ENCODE measurements at places on chromosomes 16 and 17.
A peak's percentile ranks its signal among the peaks of the same experiment; 100 is the strongest.

DNA sequence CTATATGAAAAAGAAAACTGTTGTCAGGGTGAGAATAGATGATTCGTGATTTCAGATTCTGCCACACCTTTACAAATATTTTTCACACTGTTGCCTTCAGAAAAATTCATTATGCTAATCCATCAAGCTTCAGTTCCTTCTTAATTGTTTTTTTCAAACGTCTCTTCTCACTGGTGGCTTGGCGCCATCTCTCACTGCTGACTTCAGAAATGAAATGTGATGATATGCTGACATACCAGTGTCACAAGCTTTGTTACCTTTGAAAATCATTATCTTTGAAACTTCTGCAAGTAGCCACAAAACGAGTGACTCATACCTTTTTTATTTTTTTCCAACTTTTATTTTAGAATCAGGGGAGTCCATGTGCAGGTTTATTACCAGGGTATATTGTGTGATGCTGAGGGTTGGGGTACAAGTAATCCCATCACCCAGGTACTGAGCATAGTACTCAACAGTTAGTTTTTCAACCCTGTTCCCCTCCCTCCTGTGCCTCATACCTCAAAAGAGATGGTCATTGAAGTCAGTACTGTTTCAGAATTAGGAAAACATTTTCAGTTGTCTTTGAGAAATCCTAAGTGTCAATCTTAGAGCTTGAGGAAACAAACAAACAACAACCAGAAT lies 14.0 kb upstream of the KRT222 start:
- no peak for DNase-seq

GRCh38 chr17:54259476-54259875 lies 436.7 kb downstream of the KIF2B start:
- DNase-seq: no peak

GRCh38 chr17:9251273-9251672 lies 230.0 kb downstream of the NTN1 start:
- no peak for DNase-seq

GRCh38 chr16:65312795-65313194 lies 190.9 kb upstream of the CDH11 start:
- no peak for DNase-seq

DNA sequence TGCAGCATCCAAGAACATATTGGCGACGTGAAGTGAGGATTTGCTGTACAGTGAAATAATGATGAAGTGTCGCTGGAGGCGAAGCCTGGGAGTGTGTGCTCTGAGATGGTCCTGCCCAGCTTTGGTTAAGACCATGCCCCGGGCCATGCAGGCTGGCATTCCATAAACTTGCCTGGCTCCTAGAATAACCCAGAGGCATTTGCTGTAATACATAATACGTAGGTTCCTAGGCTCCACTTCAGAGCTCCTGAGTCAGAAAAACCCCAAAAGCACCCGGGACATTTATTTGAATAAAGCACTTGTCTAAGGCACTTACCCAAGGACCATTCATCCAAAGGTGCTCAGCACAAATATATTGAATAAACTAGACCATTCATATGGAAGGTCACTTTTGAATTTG lies 279.3 kb downstream of the ABCC12 start:
- no peak for DNase-seq

DNA sequence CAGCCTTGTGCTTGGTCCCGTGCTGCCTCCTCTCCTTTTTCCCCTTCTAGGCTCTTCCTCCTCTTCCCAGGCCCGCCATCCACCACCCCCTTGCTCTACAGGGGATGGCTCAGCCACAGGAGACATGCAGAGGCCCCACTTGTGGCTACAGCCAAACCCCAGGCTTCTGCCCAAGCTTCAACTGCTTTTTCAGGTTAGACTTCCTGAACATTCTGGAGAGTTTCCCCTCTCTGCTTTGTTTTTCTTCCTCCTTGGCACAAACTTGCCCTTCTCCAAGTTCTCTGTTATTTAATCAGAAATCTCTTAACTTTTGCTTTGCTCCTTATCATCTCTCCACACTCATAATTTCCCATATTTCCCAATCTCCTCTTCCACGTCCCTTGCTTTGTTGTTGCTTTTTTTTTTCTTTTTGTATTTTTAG lies 18.3 kb upstream of the HAS3 start:
- no peak for DNase-seq

GRCh38 chr16:79482011-79482410 lies 118.5 kb downstream of the MAF start:
- DNase-seq: peak; percentile 84

DNA sequence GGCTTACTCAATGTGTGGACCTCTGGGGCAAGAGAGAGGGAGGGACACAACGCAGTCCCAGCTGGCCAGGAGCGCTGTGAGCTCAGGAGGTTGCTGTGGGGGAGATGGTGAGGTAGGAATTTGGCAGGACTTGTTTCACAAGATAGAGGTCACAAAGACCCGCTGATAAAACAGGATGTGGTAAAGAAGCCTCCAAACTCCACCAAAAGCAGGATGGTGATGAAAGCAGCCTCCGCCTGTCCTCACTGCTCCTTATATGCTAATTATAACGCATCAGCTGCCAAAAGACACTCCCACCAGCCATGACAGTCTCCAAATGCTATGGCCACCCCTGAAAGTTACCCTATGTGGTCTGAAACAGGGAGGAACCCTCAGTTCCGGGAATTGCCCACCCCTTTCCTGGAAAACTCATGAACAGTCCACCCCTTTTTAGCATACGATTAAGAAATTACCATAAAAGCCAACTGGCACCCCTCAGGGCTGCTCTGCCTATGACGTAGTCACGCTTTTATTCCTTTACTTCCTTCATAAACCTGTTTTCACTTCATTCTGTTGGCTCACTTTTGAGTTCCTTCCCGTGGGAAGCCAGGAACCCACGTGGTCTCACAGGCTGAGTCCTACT lies 5.3 kb upstream of the EIF4A3 start:
- DNase-seq: peak; percentile 99

- DNase-seq: no peak
Measured at GRCh38 chr17:15181333-15181732, 83.8 kb downstream of the PMP22 start.

DNA sequence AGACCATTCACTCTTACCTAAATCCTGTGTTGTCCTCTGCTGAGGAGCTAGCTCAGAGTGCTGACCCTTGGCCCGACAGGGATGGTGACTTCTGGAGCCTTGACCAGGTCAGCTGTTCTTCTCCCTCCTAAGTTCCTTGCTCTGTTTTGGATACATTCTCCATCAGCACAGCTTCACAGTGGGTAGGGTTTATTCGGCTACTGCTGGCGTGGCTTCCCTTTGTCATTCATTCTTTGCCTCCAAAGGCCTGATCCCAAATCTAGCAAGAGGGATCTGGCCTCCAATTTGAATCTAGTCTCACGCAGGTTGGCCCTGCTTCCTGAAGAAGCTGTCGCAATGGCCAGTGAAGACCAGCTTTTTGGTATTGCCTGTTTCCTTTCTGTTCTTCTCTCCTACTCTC lies 116.6 kb downstream of the SHISA9 start:
- DNase-seq: no peak

DNA sequence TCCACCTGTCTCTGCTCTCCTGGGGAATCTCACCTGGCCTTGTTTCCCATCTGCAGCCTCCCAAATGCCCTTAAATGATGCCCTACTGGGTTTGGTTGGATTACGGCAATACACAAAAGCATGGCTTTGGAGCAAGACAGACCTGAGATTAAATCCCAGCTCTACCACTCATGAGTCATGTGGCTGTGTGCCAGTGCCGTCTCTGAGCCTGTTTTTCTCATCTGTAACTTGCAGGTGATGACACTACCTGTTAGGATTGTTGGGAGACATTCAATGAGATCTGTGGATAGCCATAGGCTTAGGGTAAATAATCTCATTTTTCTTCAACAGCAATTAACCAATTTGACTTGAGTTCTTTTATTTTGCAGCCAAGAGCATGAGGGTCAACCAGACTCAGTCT lies 240.3 kb downstream of the MAF start:
- no peak for DNase-seq

DNA sequence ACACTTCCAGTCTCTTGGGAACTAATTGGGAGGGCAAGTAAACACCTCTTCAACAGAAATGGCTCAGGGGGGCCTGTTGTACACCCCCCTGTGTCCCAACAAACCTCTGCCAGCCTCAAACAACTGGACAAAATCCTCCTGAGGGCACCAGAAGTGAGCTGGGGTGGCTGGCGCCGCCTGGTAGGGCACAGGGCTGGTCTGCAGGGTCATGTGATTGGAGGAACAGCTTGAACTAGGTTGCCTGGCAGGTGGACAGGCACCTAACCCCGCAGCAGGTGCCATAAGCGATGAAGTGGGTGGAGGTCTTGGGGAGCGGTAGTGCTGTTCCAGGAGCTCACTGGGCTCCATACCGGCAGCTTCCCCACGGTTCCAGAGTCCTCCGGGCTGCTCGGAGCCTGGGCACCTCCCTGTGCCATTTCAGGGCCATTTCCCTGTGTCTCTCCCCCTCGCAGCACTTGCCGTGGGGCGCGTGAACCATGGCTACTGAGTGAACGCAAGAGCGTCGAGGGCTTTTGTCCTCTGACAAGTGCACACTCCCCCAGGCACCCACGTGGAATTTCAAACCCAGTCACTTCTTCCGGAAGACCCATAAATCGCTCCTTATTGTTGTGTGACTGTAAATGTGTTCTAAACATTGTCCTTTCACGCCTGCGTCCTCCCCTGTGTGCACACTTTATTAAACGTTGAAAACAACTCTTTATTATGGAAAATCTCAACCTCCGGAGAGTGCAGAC lies 101.5 kb downstream of the SEC14L1 start:
- no peak for DNase-seq

- peak; percentile 95 for DNase-seq
Measured at GRCh38 chr17:81710514-81711308, 1.4 kb upstream of the SLC25A10 start.

DNA sequence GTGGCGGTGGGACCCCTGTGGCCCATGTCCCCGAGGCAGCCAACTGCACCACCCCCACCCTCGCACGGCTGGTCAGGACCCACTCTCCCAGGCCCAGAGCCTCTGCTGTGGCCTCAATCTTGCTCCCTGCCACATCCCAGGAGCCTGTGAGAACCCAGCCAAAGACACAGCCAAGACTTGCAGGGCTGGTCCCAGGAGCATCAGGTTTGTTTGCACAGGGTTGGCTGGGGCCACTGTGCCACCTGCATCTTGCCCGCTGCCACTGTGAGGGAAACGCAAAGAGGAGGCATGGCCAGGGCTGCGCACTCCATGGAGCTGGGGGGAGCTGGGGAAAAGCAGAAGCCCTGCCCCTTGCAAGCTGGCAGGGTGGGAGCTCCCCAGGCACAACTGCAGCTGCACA lies 92.5 kb downstream of the SSH2 start:
- DNase-seq: no peak

- no peak for DNase-seq
Measured at GRCh38 chr16:2205967-2206313, 686 bp downstream of the MLST8 start.

DNA sequence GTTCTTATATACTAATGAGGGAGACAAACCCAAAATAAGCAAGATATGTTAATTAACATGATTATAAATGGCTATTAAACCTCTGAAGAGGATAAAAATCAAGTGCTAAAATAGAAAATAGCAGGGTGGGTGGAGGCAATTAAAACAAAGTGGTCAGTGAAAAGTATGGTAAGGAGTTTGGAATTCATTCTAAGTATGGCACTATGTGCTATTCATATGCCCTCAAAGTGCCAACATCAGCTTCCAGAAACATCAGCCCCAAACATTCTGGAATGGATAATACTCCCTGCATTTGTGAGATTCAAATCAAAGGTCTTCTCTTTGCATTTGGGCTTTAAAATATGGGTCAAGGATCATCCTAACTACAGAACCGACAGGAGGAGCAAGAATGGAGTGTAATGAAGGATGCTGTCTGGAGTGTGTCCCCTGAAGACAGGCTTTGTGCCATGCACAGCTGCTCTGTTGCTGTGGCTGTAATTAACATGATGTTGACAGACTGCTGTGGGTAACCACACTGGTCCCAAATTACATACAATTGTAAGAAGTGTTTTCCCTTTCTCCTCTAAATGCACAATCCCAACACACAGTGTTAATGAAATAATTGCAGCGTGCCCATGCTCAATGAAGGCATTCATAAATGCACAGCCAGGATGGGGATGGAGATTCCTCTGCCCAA lies 93.1 kb downstream of the VAT1L start:
- no peak for DNase-seq

GRCh38 chr17:74999523-74999922 lies 12.1 kb downstream of the CDR2L start:
- DNase-seq: peak; percentile 16

DNA sequence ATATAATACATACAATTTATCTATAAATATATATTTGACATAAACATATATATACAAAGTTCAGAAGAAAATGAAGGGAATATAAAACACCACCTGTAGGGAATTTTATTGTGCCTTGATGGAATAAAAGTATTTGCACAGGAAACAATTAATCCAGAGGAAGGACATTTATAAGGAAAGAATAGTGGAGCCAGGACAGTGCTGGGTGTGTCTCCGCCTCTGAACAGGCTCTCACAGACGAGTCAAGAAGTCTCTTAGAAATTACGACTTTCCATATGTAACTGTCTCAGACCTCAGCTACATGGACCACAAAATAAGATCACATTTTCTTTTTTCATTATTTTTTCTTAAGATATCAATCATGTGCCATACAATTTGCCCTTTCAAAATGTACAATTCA lies 93.9 kb downstream of the TMEM114 start:
- no peak for DNase-seq
